Myocyte (in vitro differentiated cells): ENCODE measurements at places on chromosomes 16 and 17. TPM values are rescaled to one million over a fixed set of nuclear protein-coding genes. Genes with fewer than 3 reads are reported as not detected.
A peak's percentile ranks its signal among the peaks of the same experiment; 100 is the strongest.

The TBX21 gene
- total RNA-seq = not detected in 2 replicates

The DNAH3 gene
- 0.03 and 0.05 TPM in 2 replicates for total RNA-seq

The HOXB13 gene
- 1.3 and 1.5 TPM in 2 replicates for total RNA-seq

The TXNDC11 gene
- total RNA-seq = 24.5 and 33.8 TPM in 2 replicates

The SLC52A1 gene
- total RNA-seq = not detected in 2 replicates

The ASGR2 gene
- total RNA-seq = not detected in 2 replicates

The AMZ2 gene
- total RNA-seq = 134 and 150 TPM in 2 replicates

GRCh38 chr16:65667011-65667578 is 545.2 kb upstream of the CDH11 start:
- DNase-seq = peak; percentile 2

GRCh38 chr16:77409311-77409710 is 25.5 kb downstream of the ADAMTS18 start:
- no peak for DNase-seq

DNA sequence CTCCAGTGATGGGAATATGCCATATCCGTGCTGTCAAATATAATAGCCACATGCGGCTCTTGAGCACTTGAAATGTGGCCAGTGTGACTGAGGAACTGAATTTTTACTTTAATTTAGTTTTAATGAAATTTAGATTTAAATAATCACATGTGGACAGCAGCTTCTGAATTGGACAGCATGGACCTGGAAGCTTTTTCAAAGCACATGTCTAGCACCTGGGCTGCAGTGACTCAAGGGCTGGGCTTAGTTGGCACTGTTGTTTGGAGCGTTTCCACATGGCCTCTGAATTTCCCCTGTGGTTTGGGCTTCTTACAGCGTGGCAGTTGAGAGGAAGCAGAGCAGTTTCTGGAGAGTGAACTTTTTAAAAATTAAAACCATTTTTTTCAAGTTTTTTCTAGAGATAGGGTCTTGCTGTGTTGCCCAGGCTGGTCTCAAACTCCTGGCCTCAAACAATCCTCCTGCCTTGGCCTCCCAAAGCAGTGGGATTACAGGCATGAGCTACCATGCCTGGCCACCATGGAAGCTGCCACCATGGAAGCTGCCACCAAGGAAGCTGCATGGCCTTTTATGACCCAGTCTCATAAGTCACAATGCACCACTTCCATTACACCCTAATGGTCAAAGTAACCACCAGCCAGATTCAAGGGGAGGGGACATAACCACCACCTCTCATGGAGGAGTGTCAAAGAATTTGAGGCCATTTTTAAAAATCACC is 6.7 kb upstream of the TOB1 start:
- peak; percentile 62 for DNase-seq

GRCh38 chr17:69170377-69170776 is 28.7 kb upstream of the ABCA6 start:
- DNase-seq = no peak

DNA sequence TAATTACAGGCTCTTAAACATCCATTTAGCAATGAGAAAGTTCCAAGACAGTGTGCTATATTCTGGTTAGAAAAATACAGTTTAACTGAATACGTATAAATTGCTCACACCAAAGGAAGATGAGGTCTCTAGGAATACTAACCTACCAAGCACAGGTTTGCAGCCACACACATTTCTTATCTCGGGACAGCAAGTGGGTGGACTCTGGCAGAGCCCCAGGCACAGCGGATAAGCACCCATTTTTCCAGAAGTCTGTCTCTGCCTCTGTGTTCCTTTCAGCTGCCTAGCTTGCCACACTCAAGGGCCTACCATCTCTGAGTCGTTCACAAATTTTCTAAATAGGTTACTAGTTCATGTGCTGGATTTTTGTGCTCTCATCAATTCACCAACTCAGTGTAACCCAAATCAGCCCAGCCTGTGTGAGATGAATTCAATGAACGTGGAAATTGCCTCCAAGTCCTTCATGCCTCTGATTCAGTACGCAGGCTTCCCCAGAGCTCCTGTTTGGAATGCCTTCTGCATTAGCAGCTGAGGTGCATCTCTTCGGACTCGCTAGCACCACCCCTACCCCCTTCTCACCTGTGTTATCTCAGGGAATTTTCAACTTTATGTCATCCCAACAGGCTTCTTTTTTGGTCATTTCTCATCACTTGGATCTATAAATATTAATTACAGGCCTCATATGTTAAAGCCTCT is 581.0 kb upstream of the CDH11 start:
- no peak for DNase-seq

- no peak for DNase-seq
These were observed 20.3 kb downstream of the RAB11FIP4 start for GRCh38 chr17:31411707-31412285.

- no peak for DNase-seq
These were observed 481 bp downstream of the HEXIM2 start for GRCh38 chr17:45162025-45162687.

GRCh38 chr17:76612977-76613851 is 27.6 kb upstream of the ST6GALNAC2 start:
- DNase-seq = no peak

- peak; percentile 30 for DNase-seq
These were observed at the start of gene TNFSF12 for GRCh38 chr17:7548585-7549400. Gene TNFSF12, plus strand, starts transcription at chr17:7549058. Its CDS starts 96 bp downstream, at chr17:7549154.

DNA sequence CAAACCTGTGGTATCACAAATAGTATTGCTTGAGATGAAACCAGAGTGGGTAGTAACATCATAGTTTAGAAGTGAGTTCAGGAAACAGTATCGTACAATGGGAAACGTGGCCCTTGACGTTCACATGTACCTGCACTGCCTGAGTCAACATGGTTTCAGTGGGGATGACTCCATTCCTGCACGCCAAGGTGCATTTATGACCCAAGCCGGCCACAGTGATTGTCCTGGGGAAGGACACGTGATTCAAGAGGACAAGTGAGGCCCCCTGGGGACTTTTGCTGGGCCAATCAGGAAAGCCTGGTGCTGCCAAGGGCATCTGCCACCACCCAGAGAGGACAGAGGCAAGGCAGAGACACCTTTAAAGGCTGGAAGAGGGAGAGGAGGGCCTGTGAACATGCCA is 119.2 kb downstream of the AXIN2 start:
- no peak for DNase-seq

- DNase-seq = no peak
These were observed 316 bp downstream of the DLG4 start for GRCh38 chr17:7219229-7219811.

GRCh38 chr17:10205549-10206185 is 7.3 kb upstream of the GAS7 start:
- no peak for DNase-seq

DNA sequence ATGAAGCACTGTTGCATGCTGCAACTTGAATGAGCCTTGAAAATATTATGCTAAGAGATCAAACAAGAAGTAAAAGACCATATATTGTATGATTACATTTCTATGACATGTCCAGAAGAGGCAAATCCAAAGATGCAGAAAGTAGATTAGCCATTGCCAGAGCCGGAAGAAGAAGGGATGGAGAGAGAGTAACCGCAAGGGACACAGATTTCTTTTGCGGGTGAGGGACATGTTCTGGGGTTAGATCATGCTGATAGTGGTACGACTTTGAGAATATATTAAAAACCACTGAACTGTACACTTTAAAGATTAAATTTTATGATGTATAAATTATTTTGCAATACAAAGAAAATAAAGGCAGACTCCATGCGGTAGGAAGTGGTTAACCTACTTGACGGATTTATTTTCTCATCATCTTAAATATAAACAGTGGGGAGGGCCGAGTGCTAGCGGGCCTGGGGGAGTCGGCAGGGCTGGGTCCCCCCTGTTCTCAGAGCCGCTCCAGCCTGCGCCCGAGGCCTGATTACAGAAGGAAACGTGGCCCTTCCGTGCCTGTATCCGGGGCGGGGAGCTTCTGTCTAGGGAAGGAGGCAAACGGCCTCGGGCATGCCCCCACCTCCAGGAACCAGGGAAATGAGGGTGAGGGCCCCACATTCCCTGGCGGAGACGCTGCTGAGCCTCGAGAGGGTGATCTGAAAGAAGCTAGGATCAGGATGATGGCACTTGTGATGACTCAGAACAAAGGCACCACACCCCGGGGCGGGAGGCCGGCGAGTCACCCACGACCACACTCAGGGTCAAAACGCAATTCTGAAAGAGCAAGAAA is 48.0 kb downstream of the SHCBP1 start:
- DNase-seq = peak; percentile 10

DNA sequence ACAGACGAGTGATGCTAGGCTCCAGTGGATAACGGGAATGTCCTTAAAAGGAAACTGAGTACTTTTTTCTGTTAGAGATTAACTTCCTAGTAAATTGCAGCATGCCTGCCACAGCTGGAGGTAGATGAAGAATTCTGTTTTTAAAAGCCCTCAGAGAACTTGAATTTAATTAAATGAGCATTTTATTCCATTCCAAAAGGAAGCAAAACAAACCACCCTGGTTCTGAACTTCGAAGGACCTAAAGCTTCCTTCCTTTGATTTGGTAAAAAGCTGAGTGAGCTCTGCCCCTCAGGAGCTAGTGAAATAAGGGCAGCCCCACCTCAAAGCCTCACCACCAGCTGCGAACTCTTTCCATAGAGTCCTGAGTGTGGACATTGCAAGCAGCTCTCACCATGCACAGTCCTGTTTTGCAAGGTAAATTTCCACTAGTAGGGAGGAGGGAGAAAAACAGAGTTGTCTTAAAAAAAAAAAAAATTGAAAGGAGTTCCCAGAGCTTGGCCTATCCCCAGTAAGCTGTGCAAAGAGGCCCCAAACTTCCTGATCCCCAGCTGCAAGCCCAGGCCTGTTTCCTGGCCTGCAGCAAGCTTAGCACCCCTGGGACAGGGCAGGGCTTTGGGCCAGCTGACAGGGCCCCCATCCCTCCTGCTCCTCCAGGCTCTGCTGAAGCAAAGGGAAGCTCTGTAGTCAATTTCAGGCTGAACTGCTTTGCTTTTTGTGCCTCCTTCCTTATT is 11.2 kb downstream of the CHD9NB start:
- DNase-seq = peak; percentile 69

DNA sequence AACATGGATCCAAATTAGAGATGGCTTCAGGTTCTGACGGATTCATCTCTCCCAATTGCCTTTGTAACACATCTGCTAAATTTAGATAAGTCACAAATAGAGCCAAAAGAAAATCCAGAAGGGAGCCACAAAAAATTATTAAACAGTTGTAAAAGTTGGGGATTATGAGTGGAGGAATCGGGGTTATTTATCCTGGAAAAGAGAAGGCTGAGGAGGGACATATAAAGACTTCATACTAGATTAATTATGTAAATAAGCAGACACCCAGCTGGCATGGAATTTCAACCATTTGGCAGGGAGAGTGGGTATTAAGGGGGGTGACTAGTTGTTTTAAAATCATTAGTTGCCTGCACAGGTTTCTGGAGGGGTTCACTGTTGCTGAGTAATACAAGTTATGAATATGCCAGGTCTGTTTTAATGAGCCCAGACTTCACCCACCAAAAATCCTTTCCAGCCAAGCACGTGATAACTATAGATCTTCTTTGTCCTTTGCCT is 89.6 kb downstream of the CDH13 start:
- DNase-seq = no peak

GRCh38 chr16:68954911-68955635 is 111.7 kb downstream of the TANGO6 start:
- peak; percentile 23 for DNase-seq

DNA sequence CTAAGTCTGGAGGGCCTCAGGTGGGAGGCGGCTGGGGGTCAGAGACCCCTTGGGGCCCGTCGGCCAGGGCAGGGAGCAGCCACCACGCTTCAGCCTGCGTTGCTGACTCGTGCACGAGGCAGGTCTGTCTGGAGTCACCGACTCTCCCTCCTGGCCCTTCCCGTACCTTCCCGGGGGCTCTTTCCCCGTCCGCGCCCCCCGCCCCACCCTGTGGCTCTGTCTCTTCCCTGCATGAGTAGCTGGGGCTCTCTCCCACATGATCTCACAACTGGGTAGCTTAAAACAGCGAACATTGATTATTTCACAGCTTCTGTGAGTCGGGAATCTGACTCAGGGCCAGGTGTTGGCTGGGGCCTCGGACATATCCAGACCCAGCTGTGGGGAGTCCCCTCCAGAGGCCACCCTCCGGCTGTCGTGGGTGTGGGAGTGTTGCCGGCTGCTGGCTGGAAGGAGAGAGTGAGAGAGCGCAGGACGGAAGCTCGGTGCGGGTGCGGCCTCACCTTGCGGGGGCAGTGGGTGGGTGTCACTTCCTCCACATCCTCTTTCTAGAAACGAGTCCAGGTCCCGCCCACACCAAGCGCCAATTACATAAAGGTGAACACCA is 17.3 kb downstream of the BAHCC1 start:
- DNase-seq = no peak

DNA sequence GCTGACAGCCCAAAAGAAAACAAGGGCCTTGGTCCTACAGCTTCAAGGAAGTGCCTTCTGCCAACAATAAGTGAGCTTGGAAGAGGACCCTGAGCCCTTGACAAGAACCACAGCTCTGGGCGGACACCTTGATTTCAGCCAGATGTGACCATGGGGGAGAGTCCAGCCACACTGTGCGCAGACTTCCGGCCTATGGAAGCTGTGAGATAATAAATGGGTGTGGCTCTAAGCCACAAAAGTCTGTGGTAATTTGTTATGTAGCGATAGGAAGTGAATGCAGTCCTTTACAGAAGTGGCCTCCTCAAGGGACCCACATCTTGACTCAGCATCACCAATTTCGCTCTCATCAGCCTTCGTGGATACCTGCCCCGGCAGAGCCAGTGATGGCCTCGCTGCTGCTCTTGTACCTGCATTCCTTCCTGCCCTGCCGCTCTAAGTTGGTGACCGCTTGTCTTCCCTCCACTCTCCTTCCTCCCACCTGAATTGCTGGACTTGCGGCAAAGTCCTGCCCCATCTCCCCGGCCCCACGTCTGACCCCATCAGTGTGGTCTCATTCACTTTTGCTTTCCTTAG is 29.3 kb downstream of the PRSS54 start:
- no peak for DNase-seq

- peak; percentile 55 for DNase-seq
These were observed 1.6 kb downstream of the ACTG1 start for GRCh38 chr17:81510785-81511553.

DNA sequence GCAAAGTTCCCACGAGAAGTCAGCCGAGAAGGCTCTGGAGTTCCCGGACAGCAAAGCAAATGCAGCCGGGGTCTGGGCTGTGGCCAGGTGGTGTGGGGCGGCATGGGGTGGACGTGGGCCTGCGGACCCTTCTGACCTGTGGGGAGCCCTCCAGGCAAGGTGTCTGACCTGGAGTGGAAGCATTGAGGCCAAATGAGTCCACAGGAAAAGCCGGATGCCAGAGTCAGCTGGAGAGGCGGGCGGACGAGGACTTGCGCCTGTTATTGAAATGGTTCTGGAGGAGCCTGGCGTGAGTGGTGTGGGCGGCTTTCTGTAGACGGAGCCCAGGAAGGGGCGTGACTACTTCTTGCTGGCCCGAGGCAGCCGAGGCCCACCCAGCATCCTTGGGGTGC is 50.5 kb upstream of the ZNF750 start:
- no peak for DNase-seq
